ENCODE measurements at places on chromosomes 12 and 14.

DNA sequence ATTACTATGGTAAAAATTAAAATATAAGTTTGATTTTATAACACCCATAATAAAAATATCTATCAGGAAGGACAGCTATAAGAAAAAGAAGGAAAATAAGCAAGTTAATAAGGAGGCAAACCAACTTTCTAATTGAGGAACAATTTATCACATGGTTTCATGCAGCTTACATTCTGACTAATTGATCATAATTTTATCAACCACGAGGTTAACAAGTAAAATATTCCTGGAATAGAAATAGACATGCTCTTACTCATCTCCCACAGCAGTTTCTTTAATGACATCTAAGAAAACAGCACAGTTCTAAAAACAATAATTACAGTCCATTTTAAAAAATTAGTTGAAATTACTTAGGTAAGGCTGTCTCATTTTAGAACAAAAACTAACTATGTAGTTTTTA, 130.8 kb upstream of the KRR1 start:
- no peak for DNase-seq

GRCh38 chr12:56840922-56841321, 77.8 kb downstream of the HSD17B6 start:
- DNase-seq, result no peak

DNA sequence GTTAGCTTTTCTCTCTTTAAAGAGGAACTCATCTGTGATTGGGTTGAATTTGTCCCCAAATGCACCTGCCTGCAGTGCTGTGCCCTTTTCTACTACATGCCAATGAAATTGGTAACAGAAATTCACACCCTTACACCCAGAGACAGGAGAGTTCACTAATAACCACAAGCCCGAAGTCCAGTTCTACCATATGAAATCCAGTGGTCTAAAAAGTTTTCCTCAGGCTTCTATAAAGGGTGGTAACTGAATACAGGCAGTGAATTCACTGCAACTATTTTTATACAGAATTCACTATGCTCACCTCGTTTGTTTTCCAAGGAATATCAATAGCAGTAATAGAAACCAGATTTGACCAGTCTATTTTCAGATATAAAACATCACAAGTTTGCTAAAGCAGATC, 31.5 kb upstream of the SOS2 start:
- no peak for DNase-seq

GRCh38 chr12:123681605-123682004, 10.7 kb downstream of the TCTN2 start:
- no peak for DNase-seq

- DNase-seq, result no peak
Observed at GRCh38 chr14:33762161-33762851, 188.6 kb downstream of the EGLN3 start.

DNA sequence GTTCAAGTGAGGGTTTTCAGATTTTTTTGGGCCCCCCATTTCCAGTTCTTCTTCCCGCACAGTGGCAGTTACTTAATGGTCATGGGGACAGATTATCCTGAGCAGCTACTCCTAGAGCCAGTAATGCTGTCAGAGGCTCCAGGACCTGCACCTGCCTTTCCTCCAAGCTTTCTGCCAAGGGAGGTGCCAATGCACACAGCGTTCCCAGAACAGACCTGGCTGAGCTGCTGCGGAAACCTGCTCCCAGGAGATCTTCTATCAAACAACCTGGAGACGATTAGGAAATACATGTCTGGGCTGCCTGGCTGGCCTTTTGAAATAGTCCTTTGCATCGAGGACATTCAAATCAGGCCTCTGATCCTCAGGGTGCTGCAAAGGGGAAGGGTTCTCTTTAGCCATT, 120.9 kb downstream of the SLC8A3 start:
- DNase-seq, result no peak

GRCh38 chr14:92325835-92326234, 2.9 kb downstream of the SLC24A4 start:
- DNase-seq, result no peak

GRCh38 chr12:59737725-59738463, 142.1 kb downstream of the SLC16A7 start:
- DNase-seq, result no peak

DNA sequence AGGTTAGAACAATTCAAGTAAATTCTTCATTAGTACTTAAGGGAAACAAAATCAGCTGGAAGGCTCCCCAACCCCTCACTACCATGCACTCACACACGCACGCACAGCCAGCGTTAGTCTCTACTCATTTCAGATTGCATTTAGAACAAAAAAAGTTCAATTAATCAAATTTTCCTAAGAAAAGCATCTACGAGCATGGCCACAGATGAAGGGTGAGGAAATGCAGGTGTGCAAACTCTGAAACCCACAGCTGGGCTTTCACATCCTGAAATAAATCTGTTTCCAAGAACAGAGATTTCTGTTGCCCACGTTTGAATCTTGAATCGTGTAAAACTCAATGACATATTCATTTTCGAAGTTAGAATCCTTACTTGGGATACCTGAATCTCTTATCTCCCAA, 62.6 kb downstream of the SEL1L start:
- DNase-seq, result no peak

- peak; percentile 16 for DNase-seq
Observed at GRCh38 chr12:132506328-132507160, 16.6 kb downstream of the FBRSL1 start.

- no peak for DNase-seq
Observed at GRCh38 chr12:30201301-30202160, 417.8 kb upstream of the TMTC1 start.

DNA sequence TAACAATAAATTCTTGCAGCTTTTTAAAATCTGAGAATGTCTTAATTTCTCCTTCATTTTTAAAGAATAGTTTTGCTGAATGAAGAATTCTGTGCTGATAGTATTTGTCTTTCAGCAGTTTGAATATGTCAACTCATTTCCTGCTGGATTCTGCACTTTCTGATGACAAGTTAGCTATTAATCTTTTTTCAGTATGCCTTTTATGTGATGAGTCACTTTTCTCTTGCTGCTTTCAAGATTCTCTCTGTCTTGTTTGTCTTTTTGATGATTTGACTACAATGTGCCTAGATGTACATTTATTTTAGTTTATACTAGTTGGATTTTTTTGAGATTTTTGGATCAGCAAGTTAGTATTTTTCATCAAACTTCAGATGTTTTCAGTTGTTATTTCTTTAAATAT, 87.9 kb upstream of the AVPR1A start:
- no peak for DNase-seq

- no peak for DNase-seq
Observed at GRCh38 chr12:71536279-71536938, 96.8 kb downstream of the LGR5 start.

- DNase-seq, result peak; percentile 63
Observed at GRCh38 chr14:20714593-20715250, 26.2 kb downstream of the ANG start.

DNA sequence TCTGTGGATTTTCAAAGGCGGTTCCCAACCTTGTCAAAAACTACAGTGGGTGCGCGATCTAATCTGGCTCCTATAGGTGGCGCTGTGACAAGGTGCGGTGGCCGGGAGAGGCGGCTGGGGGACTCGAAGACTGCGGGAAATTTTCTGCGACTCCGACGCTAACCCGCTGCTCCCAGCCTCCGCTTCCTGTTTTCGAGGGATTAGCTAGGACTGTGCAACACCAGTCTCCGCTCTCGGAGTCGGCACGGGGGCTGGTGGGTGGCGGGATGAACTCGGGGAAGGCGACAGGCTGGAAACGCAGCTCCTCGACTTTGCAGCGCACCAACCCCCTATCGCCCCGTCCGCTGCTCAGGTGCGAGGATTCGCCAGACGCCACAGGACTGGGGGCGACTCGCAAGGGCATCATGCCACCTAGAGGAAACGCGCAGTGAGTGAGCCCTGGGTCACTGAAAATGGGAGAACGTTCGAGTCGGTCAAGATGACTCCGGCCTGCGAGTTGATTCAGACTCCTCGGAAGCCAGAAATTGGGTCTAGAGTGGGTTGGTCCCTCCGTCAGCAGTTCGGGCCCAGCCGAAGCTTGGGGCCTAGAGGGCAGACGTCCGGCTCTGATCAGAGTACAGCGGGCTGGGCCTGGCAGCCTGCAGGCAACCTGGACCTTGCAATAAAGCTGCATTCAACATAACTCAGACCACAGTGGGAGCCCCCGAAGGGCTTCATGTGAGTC, 5.5 kb upstream of the PAX9 start:
- DNase-seq, result no peak

DNA sequence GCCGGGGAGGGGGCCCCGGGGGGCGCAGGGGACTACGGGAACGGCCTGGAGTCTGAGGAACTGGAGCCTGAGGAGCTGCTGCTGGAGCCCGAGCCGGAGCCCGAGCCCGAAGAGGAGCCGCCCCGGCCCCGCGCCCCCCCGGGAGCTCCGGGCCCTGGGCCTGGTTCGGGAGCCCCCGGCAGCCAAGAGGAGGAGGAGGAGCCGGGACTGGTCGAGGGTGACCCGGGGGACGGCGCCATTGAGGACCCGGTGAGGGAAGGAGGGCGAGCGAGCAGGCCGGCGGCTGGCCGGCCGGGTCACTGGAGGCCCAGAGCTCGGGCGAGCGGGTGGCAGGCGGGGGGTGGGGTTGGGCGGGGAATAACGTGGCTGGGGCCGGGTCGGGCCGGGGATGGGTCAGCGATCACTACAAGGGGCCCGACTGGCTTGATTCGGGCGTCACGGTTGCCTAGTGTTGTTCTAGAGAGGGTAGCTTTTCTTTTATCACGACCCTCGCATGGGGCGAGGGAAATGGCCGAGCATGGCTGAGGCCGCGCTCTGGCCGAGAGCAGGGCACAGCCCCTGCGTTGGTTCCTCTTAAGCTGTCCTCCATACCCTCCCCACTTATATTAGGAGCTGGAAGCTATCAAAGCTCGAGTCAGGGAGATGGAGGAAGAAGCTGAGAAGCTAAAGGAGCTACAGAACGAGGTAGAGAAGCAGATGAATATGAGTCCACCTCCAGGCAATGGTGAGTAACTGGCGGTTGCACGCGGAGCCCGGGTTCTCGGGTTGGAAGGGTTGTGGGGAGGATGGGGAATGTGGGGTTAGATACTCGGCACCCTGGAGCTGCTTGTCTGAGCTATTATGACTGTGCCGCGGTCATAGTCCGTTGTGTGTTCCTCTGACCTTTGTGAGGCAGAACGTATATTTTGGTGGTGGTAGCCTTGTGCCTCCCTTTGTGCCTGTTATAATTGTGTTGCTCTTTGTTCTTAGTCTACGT, 603 bp downstream of the PABPN1 start:
- DNase-seq, result no peak

DNA sequence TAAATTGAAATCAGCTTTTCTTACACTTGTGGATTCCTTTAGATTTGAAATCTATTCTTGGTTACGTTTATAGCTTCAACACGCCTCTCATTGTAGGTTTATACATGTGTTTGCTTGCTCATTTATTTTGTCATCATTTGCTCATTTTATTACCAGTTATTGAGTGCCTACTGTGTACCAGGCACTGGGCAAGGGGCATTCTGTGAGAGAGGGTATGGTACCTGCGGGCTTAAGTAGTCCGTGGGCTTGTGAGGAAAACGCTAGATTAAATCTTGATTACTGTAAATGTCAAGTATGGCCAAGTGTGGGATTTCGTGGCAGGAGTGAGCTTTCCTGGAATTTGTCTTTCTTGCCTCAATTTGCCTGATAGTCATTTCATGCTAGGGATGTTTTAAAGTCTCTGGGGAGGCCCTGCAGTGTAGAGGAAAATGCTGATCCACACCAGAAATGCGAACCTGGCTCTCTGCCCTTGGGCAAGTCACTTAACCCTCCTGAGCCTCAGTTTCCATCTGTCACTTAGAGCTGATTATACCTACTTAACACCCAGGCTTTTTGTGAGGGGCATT, 92.7 kb downstream of the CACNA1C start:
- DNase-seq, result no peak

GRCh38 chr14:92207012-92207927, 85.5 kb downstream of the CPSF2 start:
- DNase-seq, result no peak

DNA sequence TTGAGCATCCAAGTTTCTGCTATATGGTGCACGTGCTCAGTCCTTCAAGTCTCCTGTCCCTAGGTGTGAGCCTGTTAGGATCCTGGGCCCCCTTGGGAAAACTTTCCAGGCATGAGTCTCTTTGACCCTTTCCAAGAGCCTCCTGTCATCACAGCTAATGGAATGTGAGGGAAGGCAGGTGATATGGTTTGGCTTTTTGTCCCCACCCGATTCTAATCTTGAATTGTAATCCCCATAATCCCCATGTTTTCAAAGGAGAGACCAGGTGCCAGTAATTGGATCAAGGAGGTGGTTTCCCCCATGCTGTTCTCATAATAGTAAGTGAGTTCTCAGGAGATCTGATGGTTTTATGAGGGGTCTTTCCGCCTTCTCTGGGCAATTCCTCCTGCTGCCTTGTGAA, 265.5 kb downstream of the ATP23 start:
- DNase-seq, result no peak

DNA sequence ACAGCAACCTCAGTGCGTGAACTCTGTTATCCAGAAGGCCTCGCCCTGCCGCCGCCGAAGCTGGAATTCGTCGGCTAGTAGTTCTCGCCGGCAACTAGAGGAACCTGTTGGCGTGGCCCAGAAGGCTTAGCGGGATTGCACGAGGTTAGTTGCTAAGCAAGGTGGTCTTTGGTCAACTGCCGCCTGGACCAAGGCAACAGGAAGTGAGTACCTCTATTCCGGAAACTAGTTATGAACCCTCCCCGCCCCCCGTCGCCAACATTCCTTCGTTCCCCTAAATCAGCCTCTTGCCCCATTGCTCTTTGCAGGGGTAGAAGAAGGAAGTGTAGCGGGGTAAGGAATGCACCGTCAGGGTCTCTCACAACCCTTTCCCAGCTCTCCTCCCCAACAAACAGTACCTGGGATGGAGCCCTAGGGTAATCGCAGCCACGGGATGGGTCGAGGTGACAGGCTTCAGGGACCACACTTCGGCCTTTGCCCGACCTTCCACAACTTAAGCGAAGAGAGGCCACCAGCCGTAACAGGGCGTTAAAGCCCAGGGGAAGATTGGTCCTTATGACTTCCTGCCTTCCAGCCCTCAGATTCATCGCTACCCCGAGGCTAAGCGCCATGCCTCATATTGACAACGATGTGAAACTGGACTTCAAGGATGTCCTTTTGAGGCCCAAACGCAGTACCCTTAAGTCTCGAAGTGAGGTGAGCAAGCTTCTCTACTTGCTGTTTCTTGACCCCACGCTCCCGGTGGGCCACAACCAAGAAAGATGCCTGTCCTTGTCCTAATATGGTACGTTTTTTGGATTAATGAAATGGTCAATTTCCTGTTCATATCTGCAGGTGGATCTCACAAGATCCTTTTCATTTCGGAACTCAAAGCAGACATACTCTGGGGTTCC, at the start of gene GMPR2:
TSS of gene GMPR2 (plus strand) at position 285 of the 893 bp plus-strand sequence. CDS start at position 610, 325 bp downstream.
- DNase-seq, result no peak

DNA sequence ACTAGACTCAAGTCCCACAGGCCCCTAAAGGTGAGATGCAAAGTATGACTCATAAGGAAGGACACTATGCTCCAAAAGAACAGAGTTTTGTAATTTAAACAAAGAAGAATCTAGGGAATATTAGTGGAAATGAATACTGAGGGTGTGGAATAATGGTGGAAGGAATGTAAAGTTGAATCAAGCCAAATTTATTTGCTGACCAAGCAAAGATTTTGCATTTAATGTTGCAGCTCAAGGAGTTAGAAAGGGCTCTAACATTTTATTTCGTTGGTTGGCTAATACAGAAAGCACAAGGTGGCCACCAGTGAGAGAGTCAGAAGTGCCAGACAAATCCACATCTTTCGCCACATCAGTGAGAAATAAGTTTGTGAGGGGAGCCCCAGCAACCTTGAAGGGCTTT, 550.3 kb downstream of the FOXG1 start:
- DNase-seq, result no peak

- DNase-seq, result no peak
Observed at GRCh38 chr12:115079760-115080159, 395.8 kb upstream of the TBX3 start.
